Muscle of arm (tissue), 14 donors: ENCODE measurements at places on chromosomes 2 and 18.
A peak's percentile ranks its signal among the peaks of the same experiment; 100 is the strongest.

GRCh38 chr18:45916302-45916701 lies 50.8 kb downstream of the EPG5 start:
- no peak for DNase-seq

DNA sequence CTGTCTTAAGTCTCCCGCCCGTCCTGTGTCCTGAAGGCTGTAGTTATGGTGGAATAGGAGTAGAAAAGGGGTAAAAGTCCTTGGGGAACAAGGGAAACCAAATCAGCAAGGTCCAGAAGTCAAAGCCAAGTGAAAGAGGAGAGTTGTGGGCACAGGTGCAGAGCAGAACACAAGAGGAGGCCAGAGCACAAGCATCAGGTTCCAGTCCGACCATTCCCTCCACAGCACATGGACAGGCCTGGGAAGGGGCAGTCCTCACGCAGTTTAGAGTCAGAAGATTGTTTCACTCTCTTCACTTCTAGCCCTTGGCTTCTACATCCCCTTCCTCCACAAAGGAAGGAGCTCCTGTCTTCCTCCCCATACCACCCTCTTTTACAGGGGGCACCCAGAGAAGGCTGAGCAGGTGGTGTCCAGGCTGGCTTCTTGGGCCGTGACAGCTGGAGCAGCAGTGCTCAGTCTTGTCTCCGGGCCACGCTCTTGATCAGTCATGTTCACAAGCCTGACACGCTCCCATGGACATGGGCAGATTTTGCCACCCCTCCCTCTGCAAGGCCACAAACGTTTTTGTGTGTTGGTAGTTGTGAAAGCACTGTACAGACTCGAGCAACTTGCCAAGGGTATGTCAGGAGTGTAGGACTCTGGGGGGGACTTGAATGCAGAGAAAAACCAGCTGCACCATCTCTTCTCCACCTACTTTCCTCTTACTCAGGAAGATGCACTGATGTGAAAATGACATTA lies 138.5 kb upstream of the DAPL1 start:
- no peak for DNase-seq

DNA sequence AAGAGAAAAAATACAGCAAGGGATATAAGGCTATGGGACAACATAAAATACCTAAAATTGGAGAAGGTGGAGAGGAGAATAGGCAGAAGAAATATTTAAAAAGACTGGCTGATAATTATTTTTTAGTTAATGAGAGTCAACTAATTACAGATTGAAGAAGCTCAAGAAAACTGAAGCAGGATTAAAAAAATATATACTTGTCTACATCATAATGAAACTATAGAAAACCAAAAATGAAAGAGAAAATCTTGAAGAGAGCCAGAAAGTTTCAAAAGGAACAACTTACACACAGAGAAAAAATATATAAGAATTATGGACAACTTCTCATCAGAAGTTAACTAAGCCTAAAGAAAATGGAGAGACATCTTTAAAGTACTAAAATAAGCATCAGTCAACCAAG lies 62.9 kb upstream of the APCDD1 start:
- DNase-seq = no peak

- no peak for DNase-seq
Measured at GRCh38 chr2:178320011-178320585, 125.8 kb downstream of the OSBPL6 start.

DNA sequence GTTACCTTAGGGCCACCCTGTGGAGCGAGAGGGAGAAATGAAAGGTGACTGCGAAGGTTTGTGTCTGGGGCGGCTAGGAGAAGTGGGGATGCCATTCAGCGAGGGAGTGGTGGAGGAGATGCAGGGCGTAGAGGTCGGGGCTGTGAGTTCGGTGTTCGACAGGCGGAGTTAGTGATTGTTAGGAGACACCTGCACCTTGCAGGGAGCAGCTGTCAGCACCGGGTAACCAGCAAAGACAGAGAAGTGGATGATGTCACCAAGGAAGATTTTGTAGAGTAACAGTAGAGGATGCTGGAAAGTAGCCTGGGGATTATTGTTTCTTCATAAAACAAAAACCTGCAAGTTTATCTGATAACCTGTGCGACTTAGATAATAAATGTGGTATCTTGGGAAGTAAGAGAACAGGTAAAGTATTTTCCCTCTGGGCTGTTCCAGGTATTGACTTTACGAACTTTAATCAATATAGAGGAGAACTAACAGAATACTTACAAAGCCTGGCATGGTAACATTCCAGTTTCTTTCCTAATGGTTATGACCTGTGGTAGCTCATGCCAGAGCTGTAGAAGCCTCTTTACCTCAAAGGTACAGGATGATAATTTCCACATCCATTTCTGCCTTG lies 63.8 kb downstream of the SPTBN1 start:
- DNase-seq = no peak

GRCh38 chr18:23283916-23284430 lies 148.7 kb downstream of the CABLES1 start:
- no peak for DNase-seq

DNA sequence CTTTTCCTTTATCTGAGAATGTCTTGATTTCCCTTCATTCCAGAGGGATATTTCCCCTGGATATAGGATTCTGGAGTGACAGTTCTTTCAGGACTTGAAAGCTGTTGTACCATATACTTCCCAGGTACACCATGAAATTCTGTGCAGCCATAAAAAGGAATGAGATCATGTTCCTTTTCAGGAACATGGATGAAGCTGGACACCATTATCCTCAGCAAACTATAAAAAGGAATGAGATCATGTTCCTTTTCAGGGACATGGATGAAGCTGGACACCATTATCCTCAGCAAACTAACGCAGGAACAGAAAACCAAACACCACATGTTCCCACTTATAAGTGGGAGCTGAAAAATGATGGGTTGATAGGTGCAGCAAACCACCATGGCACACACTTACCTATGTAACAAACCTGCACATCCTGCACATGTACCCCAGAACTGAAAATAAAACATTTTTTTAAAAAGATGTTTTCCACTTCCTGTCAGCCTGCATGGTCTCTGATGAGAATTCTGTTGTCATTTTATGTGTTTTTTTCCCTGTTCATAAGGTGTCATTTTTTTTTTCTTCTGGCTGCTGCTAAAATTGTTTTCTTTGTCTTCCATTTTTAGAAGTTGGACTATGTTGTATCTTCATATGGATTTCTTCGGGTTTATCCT lies 133.3 kb downstream of the DNAH6 start:
- DNase-seq = no peak

- DNase-seq = no peak
Measured at GRCh38 chr18:10726198-10727068, 200.6 kb downstream of the NAPG start.

DNA sequence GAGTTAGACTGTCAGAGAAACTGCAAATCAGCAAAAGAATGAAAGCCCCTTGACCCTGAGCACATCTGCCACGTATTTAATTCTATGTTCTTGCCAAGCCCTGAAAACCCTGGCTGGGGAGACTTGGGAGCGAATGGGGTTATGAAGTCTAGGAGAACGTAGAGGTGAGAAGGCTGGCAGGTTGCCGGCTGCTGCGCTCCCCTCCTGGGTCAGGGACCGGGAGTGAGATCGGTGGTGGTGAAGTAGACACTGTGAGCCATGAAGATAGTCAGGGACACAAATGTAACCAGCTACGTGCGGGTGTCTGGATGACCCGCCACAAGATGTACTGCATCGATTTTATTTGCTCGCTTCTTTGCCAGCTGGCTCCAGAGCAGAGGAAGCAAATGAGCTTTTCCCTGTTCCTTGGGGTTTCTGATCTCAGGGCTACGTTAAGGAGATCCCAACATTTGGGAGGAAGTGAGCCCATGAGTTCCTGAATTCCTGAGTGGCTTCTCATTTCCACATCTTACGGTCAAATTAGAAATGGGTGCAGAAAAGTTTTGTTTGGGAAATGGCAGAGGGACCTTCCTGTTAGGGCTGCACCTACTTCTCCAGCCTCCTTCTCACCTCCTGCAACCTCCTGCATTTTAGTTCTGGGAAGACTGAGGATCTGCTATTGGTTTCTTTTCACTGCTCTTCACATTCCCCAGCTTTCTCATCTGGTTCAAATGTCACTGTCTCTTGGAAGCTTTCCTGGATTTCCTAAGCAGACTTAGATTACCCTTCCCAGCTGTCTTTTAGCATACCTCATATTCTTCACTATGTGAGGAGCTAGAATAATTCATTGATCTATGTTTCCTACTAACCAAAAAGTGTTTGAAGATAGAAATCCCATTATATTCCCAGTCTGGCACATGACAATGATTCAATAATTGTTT lies 360.6 kb downstream of the ZNF521 start:
- DNase-seq = peak; percentile 35
